T-cell (primary cell): ENCODE measurements at places on chromosomes 6 and 20.

GRCh38 chr6:52360028-52360427 lies 1.9 kb upstream of the PAQR8 start:
- no peak for DNase-seq

- no peak for DNase-seq
Measured at GRCh38 chr6:38990475-38990874, 58.1 kb upstream of the GLP1R start.

DNA sequence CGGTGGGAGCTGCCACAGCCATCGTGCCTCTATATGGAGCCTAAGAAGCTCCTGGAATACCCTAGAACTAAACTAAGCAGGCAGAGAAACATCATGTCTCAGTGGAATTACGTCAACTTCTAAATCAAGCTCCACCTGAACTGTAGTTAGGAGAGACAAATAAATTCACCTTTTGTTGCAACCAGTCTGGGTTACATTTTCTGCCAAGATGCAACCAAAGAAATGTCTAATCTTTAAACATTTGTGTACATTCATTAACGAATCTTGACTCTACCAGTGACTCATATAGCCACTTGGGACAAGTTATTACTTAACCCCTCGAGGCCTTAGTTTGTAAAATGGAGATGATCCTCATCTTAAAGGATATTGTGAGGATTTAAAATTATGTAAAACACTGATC lies 8.9 kb downstream of the PTPRK start:
- no peak for DNase-seq

- no peak for DNase-seq
Measured at GRCh38 chr6:95660544-95660943, 83.2 kb downstream of the MANEA start.

DNA sequence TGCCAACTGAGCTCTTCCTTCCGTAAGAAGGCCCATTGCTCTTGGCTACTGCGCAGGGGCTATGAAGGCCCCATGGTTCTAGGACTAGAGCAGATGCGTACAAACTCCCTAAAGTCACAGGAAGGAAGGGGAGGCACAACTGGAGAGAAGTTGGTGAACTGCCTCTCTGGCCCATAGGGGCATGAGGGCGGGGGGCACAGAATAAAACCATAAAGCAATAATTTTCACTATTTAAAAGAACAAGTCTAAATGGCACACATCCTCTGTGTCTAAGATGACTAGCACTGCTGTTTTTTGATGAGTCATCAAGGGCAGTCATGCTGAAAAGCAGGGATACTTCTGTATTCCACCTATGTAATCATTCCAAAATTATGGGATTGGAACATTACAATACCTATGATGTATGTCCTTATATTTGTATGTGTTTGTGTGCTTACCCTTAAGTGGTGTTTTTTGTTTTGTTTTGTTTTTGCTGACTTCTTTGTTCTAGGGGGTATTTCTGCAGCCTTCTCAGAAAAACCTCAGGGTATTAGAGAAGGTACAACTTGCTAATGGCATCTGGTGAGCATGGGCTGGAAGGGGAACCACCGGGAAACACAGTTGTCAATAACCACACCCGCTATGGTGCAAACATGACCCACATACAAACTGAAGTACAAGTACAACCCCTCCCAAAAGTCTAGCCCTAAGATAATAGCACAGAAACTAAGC lies 36.9 kb downstream of the B4GALT5 start:
- DNase-seq, result peak; percentile 58

- DNase-seq, result no peak
Measured at GRCh38 chr20:1943275-1944002, 48.2 kb downstream of the SIRPA start.

DNA sequence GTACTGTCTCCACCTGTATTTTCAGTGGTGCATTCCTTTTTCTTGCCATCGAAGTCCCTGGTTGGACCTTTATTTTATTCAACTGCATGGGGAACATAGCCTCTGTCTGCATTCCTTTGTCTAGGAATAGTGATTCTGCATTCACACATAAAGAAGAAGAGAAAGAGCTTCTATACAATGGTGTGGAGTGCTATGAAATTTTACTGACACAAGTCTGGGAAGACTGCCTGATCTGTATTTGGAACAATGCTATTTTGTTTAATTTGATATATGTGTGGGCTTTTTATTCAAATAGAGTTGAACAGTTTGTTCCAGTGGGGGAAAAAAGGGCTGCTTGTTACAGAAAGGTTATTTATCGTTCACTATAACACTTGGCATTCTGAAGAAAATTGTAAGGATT lies 375.7 kb upstream of the POU3F2 start:
- DNase-seq, result no peak

DNA sequence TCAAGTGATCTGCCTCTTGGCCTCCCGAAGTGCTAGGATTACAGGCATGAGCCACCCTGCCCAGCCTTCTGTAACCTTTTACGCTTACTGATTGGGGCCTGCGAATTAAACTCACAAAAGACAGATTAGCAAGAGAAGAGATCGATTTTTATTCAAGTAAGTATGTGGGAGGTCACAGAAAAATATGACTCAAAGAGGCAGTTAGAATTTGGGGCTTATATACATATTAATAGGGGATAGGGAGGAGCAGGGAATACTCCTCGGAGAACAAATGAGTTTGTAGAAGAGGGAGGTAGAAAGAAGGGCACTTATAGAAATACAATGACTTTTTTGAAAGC lies 78.9 kb downstream of the CD24 start:
- DNase-seq, result no peak

GRCh38 chr6:87115402-87116135 lies 20.7 kb upstream of the CGA start:
- DNase-seq, result no peak

- no peak for DNase-seq
Measured at GRCh38 chr20:38114353-38114791, 50.7 kb downstream of the TGM2 start.

GRCh38 chr20:55928266-55928665 lies 77.1 kb downstream of the CBLN4 start:
- no peak for DNase-seq

DNA sequence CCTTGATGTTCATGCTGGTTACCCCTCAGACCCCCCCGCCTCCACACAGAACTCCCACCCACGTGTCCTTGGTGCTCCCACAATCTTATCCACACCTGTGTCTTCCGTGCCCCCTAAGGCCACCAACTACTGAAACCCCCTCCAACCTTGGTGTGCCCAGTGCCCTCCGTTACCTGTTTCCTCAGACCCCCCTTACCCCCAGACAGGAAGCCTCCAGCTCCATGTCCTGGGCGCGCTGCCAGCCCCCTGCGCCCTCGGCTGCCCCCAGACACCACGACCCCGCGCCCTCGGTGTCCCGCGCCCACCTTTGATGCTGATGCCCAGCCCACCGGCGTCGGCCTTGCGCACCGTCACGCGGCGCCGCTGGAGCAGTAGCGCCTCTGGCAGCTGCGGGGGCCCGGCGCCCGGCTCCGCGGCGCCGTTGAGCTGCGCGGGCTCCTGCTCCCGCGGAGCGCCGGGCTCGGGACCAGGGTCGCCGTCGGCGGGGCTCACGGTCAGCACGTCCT lies 504 bp downstream of the SNTA1 start:
- DNase-seq, result peak; percentile 9

DNA sequence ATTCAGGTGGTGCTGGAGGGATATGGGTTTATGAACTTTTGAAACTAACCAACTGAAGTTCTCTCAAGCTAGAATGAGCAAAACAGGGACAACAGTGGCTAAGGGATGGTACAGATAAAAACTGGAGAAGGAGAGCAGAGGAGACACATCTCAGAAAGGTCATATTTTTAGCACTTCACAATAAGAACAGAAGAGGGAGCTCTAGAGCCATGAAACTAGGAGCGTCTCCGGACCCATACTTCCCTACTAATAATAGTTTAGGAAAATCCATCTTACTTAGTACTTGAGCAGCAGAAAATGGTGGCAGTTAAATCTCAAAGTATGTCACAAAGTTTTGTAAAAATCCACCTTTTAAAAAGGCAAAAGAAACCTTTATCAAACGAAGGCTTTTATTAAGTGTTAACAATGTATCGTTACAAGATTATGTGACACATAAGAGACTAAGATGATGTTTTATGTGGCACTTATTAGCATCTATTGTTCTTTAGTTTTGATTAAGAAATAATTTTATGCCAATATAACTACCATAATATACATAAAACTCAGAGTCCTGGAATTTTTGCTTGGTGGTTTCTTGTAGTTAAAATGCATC lies 278.6 kb downstream of the TBC1D32 start:
- DNase-seq, result no peak

DNA sequence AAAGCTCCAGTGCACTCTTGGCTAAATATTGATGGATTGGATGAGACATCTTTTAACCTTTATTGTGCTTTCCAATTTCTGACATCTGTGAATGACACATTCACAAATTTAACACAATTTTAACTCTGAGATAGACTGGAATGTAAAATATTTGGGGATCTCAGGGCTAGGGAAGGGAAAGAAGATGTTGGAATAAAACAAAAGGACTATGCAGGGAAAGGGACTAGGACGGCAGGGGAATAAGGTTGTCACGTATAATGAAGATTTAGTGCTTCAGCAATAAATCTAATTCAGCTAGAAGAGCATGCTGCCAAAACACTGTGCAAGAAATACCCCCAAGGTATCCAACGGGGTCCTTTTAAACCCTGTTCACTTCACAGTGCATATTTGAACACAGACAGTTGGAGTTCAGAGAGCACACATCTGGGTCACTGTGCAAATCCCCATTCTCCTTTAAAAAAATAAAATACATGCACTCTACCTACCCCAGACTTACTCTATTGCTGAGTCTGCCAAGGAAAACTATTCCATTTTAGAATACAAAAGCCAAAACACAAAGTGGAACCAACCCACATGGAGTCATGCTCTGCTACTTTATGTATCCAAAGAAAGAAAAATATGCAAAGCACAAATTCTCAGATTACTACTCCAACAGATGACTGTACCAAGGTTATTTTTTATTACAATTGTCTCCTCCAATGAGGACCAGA lies 151.0 kb upstream of the RSPO3 start:
- no peak for DNase-seq

DNA sequence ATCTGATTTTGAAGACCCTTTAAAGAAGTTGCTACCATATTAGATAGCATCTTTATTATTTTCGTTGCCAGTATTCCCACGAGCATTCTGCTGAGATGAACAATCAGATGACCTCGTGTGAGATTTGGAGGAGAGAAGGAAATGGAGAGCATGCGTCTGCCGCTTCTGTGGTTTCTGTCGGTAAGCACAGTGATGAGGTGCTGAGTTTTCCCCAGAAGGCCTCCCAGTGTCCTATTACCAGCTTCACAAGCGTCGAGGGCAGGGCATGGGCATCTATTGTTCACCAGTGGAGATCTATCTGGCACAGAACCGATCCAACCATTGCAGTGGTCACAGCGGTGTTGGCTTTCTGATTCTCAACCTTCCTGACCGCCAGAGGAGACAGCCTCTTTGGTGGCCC lies 29.4 kb downstream of the TRAF3IP2 start:
- no peak for DNase-seq

DNA sequence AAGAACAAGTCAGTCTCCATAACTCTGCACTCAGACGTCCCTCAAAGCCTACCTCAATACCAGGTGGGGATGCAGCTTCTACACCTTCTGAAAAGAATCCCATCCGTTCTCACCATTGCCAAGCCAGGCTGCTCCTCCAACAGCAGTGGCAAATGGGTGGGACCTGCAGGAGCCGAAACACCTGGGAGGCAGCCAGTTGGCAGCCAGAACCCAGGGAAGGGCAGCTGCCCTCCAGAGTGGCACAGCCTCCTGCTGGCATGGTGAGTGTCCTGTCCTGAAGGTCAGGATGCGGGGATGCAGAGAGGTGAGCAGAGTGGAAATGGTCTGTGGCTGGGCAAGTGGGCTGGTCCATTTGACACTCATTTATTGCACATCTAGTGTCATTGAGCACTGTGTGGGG lies 210.6 kb upstream of the CDH4 start:
- DNase-seq, result no peak

GRCh38 chr6:33168284-33168601 lies 24.0 kb downstream of the COL11A2 start:
- DNase-seq, result no peak

DNA sequence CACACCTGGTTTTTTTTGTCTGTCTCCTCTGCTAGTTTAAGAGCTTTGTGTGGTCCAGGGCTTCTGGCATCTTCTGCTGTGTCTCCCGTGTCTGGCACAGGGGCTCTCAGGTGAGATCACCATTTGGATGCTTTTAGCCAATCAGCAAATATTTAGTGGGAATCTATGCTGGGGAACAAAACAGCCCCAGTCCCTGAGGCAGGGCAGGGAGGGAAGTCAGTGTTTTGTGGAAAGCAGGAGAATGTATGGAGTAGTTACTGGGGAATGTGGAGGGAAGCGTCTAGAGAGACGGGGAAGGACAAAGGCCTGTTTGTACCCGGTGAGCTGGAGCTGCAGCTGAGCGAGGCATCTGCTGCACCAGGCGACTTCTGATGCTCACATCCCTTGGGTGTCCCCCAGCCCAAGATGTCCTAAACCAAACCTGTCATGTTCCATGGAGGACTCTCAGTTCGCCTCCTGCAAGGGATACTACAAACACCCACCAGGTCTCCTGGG lies 49.3 kb upstream of the NNAT start:
- no peak for DNase-seq

DNA sequence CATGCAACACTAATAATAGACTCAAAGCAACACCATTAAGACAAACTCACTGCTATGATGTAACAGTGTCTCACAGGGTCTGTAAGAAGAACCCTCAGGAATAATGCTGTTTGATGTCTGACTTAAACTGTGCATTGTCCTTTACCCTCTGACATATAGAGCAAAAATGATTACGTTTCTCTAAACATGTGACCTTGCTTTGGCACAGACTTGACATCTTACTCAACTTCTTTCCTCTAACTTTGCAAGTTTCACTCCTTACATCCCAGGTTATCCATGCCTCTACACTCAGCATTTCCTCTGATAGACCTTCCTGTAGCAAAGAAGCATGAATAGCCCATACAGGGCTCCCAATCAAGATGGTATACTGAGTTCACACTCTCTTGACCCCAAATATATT lies 252.7 kb downstream of the UST start:
- no peak for DNase-seq

- DNase-seq, result no peak
Measured at GRCh38 chr6:11292594-11293236, 60.2 kb upstream of the NEDD9 start.

DNA sequence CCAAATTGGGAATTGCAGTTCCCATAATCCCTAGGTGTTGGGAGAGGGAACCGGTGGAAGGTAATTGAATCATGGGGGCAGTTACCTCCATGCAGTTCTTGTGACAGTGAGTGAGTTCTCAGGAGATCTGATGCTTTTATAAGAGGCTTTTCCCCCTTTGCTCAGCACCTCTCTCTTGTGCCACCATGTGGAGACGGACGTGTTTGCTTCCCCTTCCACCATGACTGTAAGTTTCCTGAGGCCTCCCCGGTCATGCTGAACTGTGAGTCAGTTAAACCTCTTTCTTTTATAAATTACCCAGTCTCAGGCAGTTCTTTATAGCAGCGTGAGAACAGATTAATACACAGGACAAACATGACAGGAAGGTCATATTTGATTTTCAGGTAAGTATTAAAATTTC lies 25.3 kb upstream of the HECA start:
- DNase-seq, result no peak
